ENCODE measurements at places on chromosomes 5 and 9.
A peak's percentile ranks its signal among the peaks of the same experiment; 100 is the strongest.

- DNase-seq = no peak
- H3K27ac ChIP-seq = no peak overlapping the region
- H3K27me3 ChIP-seq = no peaks in the 10 kb centered on the region
- no peak overlapping the region for H3K4me3 ChIP-seq
These were observed 11.4 kb downstream of the ABO start for GRCh38 chr9:133263557-133263956.

DNA sequence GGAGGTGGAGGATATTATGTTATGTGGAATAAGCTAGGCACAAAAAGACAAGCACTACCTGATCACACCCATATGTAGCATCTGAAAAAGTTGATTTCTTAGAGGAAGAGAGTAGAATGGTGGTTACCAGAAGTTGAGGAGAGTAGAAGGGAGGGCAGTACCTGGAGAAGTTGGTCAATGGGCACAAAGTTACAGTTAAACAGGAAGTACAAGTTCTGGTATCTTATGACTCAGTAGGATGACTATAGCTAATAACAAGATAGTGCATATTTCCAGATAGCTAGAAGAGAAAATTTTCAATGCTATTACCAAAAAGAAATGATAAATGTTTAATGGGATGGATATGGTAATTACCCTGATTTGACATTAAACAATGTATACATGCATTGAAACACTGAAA lies 686.7 kb downstream of the ISL1 start:
- H3K36me3 ChIP-seq = no peaks in the 10 kb centered on the region
- no peaks in the 10 kb centered on the region for H3K27me3 ChIP-seq
- no peak overlapping the region for H3K27ac ChIP-seq

DNA sequence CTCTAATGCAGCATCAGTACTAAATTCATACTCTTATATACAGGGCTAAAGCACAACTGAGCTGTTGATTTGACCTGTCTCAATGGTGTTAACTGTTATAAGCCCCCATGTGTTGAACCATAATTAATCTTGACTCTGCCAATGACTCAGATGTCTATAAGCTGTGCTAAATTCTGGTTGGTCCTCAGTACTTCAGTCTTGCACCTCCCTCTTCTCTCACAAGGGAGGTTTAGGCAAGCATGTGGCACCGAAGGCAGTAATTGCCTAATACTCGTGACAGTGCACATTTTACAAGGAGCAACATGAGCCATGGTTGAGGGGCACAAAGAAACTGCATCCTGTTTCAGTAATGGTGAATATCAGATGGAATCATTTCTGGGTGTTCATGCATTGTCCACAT lies 255.9 kb downstream of the TRPM3 start:
- H3K27me3 ChIP-seq = no peaks in the 10 kb centered on the region
- peaks cover 4% of the 10 kb centered on the region for H3K36me3 ChIP-seq
- no peak overlapping the region for H3K4me3 ChIP-seq
- H3K4me1 ChIP-seq = no peaks in the 10 kb centered on the region
- H3K27ac ChIP-seq = peak overlapping the region; percentile 61

DNA sequence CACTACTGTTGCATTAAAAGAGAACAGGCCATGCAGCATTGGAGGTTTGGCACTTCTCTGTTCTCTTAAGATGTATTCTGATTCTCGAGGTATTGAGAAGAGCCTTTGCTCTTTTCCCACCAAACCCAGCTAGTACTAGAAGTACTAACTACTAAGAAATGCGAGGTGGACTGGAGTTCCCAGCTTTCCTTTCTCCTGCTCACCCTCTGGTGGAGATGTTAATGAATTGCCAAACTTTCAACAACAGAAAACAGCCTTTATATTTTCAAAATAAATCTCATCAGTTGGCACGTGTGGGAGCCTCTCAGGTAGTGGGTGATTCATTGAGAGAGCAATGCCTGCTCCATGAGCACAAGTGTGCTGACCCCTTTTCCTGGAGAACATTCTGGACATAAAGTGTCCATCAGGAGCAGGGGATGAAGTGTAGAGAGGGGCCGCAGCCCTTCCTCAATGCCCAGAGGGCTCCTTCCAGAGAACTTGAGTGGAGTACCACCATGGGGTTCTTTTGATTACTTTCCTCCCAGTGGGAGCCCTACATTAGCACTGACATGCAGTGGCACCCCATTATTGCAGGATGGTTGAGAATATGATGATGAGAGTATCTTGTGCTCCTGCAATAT lies 45.7 kb downstream of the TMEM174 start:
- H3K4me3 ChIP-seq = no peak overlapping the region
- H3K4me1 ChIP-seq = peaks cover 29% of the 10 kb centered on the region
- no peak overlapping the region for H3K27ac ChIP-seq
- H3K36me3 ChIP-seq = no peaks in the 10 kb centered on the region
- peaks cover 53% of the 10 kb centered on the region for H3K27me3 ChIP-seq
- no peak for DNase-seq

DNA sequence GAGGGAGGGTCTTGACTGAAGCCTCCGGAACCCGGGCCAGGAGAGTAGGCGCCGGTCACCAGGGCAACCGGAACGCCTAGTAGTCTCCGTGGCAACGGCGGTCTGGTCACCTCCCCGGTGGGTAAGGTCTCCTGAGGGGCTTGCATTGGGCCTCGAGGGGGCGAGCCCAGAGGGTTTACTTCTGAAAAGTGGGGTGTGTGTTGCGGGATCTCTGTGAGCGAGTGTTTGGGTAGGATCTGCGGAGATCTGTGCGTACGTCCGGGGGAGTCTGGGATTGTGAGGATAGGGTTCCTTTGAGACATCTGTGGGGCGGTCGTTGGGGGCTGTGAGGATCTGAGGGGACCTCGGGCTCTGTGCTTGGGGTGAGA lies at the start of gene FAM221B:
FAM221B (minus strand) TSS at position 17 of the 368 bp plus-strand sequence. CDS start 2,571 bp downstream, outside the sequence.
- H3K27ac ChIP-seq = peak within 1 kb of the TSS; percentile 93
- peaks cover 2% of the 10 kb centered on the region for H3K4me1 ChIP-seq
- H3K36me3 ChIP-seq = no peaks in the 10 kb centered on the region
- H3K4me3 ChIP-seq = peak within 1 kb of the TSS; percentile 79

GRCh38 chr9:81787747-81788632 lies 98.6 kb upstream of the TLE1 start:
- H3K27ac ChIP-seq = no peak overlapping the region
- H3K4me1 ChIP-seq = no peaks in the 10 kb centered on the region
- no peaks in the 10 kb centered on the region for H3K27me3 ChIP-seq
- no peaks in the 10 kb centered on the region for H3K36me3 ChIP-seq
- no peak overlapping the region for H3K4me3 ChIP-seq
- peak; percentile 7 for DNase-seq

GRCh38 chr5:31169379-31169778 lies 24.1 kb upstream of the CDH6 start:
- H3K27ac ChIP-seq = no peak overlapping the region
- no peaks in the 10 kb centered on the region for H3K4me1 ChIP-seq
- H3K36me3 ChIP-seq = no peaks in the 10 kb centered on the region
- no peak for DNase-seq

GRCh38 chr5:18745988-18746615 lies 1111.8 kb downstream of the TAF11L14 start:
- H3K36me3 ChIP-seq = no peaks in the 10 kb centered on the region
- no peaks in the 10 kb centered on the region for H3K27me3 ChIP-seq
- no peak for DNase-seq
- H3K4me3 ChIP-seq = peak overlapping the region; percentile 25
- H3K4me1 ChIP-seq = no peaks in the 10 kb centered on the region
- H3K27ac ChIP-seq = no peak overlapping the region

DNA sequence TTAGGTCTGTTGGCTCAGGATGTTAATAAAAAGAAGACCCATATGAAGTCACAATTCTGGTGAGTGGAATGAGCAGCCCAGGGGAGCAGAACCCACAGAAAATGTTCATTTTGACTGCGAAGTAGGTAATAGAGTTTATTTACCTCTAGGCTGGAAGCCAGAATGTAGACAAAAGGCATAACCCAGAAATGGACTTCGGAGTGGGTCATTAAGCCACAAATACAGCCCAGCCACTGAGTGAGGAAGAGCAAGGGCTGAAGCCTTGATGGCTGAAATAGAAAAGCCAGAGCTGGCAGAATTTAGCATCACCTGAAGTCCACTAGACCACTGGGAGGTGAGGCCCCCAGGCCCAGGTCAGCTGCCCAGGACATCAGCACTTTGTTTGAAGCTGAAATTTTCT lies 168.0 kb downstream of the NXNL2 start:
- no peak overlapping the region for H3K27ac ChIP-seq
- H3K27me3 ChIP-seq = no peaks in the 10 kb centered on the region
- H3K36me3 ChIP-seq = no peaks in the 10 kb centered on the region
- H3K4me1 ChIP-seq = peaks cover 3% of the 10 kb centered on the region
- no peak overlapping the region for H3K4me3 ChIP-seq
- no peak for DNase-seq

GRCh38 chr5:72221099-72221498 lies 98.9 kb downstream of the MRPS27 start:
- no peaks in the 10 kb centered on the region for H3K4me1 ChIP-seq
- H3K27ac ChIP-seq = no peak overlapping the region
- H3K4me3 ChIP-seq = no peak overlapping the region
- H3K27me3 ChIP-seq = no peaks in the 10 kb centered on the region
- H3K36me3 ChIP-seq = peaks cover 6% of the 10 kb centered on the region

DNA sequence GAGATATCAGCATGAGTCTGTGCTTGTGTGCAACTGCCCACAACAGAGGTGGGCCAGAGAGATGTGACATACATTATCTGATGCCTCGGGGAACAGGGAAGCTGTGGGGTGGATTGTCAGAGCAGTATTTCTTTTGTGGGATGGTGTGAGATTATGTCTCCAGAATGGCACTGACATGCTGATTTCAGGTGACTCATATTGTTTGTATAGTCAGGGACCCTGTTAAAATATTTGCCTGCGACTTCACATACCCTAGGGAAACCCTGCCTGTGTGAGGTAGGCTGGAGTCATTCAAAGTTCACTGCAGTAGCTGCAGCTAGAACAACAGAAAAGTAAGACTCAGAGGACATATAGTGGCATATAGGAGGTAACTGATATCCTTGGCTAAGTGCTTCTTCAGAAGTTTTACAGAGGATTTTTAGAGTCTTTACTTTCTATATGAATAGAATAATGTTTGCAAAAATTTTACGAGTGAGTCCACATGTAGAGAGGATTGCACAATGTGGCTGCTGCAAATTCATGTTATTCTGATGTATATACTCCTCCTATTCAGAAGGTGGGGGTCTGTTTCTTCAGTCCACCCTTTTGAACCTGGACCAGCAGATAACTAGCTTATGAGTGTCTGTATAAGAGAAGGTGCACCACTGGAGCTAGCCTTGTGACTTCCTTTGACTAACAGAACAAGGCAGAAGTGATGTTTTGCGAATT lies 89.3 kb downstream of the MACIR start:
- no peaks in the 10 kb centered on the region for H3K27me3 ChIP-seq
- H3K36me3 ChIP-seq = no peaks in the 10 kb centered on the region
- DNase-seq = no peak

- no peaks in the 10 kb centered on the region for H3K36me3 ChIP-seq
- DNase-seq = no peak
- no peak overlapping the region for H3K4me3 ChIP-seq
- no peaks in the 10 kb centered on the region for H3K27me3 ChIP-seq
- no peak overlapping the region for H3K27ac ChIP-seq
- no peaks in the 10 kb centered on the region for H3K4me1 ChIP-seq
These were observed 123.4 kb downstream of the ARL15 start for GRCh38 chr5:54186912-54187445.
